ENCODE measurements at places on chromosomes 16 and 17. TPM values are rescaled to one million over a fixed set of nuclear protein-coding genes. Genes with fewer than 3 reads are reported as not detected.
A peak's percentile ranks its signal among the peaks of the same experiment; 100 is the strongest.

DNA sequence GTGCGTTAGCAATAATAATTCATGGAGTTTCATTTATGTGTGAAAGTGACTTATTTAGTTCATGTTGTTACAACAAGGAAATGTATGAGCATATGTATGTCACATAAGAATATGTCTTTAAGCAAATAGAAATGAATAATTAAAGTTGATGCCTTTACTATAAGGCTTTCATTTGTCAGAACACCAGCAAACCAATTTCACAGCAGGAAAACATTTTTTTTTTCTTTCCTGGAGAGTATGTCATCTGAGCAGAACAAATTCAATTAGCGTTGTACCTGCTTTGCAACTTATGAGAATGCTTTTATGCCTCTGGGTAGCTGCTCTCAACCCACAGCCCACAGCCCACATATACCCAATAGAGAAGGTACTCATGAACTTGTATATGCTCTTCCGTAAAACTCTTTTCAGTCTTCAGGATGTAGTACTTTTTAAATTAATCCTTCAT is 26.3 kb upstream of the APOH start:
- peak; percentile 8 for DNase-seq

- DNase-seq: no peak
These were observed 154.0 kb upstream of the ASIC2 start for GRCh38 chr17:33447090-33447489.

- DNase-seq: no peak
These were observed 61.7 kb downstream of the SMPD3 start for GRCh38 chr16:68386628-68387027.

- no peak for DNase-seq
These were observed 2.7 kb downstream of the N4BP1 start for GRCh38 chr16:48607056-48607825.

DNA sequence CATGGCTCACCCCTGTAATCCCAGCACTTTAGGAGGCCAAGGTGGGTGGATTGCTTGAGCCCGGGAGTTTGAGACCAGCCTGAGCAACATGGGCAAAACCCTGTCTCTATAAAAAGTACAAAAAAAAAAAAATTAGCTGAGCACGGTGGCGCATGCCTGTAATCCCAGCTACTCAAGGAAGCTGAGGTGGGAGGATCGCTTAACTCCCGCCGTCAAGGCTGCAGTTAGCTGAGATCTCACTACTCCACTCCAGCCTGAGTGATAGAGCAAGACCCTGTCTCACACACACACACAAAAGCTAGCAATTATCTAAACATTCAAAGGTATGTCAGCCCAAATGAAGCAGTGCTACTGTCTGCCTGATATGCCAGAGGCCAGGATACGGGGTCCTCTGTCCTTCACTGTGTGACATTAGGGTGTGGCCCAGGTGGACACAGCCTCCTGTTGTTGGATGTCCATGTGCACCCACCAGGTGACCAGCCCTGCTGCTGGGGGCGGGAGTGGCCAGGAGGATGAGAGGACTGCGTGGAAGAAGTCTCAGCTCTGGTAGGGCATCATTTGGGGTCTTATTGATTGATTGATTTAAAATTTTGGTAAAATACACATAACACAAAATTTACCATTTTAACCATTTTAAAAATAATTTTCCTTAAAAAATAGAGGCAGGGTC is 3.9 kb downstream of the NLRC3 start:
- no peak for DNase-seq

GRCh38 chr16:81493755-81494433 is 49.3 kb downstream of the CMIP start:
- DNase-seq: no peak

DNA sequence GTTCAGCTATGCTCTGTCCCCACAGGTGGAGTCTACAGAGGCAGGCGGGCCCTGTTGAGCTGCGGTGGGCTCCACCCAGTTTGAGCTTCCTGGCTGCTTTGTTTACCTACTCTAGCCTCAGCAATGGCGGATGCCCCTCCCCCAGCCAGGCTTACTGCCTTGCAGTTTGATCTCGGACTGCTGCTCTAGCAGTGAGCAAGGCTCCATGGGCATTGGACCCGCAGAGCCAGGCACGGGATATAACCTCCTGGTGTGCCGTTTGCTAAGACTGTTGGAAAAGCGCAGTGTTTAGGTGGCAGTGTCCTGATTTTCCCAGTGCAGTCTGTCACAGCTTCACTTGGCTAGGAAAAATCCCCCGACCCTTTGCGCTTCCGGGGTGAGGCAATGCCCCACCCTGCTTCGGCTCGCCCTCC is 89.1 kb downstream of the BCAS3 start:
- DNase-seq: no peak

GRCh38 chr17:65055708-65056638 is 567 bp downstream of the GNA13 start:
- DNase-seq: peak; percentile 47

- DNase-seq: no peak
These were observed 118.0 kb upstream of the CRHR1 start for GRCh38 chr17:45666046-45666600.

- DNase-seq: no peak
These were observed 4.7 kb upstream of the BCAR1 start for GRCh38 chr16:75256059-75256571.

GRCh38 chr16:86824751-86825296 is 246.5 kb downstream of the FOXL1 start:
- DNase-seq: no peak

DNA sequence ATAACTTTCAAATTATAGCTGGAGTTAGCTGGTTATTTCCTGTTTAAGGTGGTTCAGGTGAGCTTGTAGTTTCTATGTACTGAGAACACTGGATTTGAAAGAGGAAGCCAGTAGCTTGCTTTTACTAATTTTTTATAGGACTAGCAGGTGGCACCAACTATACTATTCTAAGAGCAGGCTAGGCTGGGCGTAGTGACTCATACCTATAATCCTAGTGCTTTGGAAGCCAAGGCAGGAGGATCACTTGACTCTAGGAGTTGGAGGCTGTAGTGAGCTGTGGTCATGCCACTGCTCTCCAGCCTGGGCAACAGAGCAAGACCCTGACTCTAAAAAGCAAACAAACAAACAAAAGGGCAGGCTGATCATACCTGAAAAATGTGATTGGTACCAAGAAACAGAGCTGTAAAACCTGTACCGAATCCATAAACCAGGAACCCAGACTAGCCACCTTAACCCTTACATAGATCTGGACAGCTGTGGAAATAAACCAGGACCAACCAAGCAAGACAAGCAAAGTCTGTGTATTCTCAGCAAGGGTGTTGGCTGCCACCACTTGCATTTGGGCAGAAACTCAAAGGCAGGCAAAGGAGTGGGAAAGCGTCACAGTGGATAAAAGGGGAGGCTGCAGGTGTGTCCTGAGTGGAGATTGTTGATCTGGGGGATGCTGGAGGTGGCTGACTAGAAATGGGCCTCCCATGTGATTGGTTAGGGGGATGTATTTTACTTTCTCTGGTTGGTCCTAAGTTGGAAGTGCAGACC is 36.3 kb downstream of the SLC47A1 start:
- DNase-seq: no peak

- no peak for DNase-seq
These were observed 778.6 kb downstream of the KCNJ2 start for GRCh38 chr17:70947636-70948565.

DNA sequence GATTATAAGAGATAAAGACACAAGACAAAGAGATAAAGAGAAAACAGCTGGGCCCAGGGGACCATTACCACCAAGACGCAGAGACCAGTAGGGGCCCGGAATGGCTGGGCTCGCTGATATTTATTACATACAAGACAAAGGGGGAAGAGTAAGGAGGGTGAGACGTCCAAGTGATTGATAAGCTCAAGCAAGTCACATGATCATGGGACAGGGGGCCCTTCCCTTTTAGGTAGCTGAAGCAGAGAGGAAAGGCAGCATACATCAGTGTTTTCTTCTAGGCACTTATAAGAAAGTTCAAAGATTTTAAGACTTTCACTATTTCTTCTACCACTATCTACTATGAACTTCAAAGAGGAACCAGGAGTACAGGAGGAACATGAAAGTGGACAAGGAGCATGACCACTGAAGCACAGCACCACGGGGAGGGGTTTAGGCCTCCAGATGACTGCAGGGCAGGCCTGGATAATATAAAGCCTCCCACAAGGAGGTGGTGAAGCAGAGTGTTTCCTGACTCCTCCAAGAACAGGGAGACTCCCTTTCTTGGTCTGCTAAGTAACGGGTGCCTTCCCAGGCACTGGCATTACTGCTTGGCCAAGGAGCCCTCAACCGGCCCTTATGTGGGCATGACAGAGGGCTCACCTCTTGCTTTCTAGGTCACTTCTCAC is 63.9 kb upstream of the ARL4D start:
- DNase-seq: no peak

- DNase-seq: no peak
These were observed 112.7 kb downstream of the VPS53 start for GRCh38 chr17:601926-602303.

GRCh38 chr16:76294396-76295214 is 17.4 kb downstream of the CNTNAP4 start:
- no peak for DNase-seq

GRCh38 chr16:46691726-46692125 is 2.3 kb downstream of the ORC6 start:
- no peak for DNase-seq

DNA sequence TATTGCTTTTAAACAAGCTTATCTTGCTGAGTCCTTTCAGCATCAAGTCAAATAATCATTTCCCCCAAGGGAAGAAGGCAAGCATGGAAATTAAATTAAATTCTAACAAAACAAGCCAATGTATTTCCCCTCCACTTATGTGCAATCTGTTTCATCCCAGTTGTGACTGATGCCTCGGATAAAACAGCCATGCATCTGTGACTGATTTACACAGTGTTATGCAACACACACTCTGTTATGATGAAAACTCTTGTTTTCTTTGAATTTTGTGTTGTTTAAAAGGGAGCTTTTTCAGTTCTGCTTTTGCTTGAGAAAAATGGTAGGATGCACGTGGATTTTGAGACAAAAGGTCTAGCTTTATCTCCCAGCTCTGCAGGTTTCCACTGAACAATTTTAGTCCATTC is 32.6 kb downstream of the TMEM100 start:
- no peak for DNase-seq

DNA sequence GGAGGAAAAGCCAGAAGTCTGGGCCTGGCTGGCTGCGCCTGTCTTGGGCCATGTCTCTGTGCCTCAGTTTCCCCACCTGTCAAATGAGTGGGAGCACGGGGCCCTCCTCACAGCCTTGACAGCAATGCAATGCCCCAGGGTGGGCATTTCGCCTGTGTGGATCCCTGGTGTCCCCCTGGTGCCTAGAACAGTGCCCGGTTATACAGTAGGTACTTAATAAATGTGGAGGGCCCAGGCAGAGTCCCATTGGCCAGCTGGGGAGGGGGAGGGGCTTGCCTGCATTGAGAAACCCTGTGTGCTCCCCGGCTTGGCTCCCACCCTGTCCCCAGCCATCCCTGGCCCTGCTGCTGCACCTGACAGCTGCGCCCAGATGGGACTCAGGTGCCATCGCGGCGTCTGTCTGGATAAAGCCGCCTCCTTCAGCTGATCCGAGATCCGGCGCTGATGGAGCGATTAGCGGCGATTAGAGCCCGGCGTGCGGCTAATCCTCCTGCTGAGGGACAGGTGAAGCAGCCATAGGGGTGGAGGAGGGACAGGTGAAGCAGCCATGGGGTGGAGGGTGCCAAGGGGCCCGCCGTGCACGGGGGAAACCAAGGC is 12.4 kb downstream of the ZFPM1 start:
- DNase-seq: no peak

DNA sequence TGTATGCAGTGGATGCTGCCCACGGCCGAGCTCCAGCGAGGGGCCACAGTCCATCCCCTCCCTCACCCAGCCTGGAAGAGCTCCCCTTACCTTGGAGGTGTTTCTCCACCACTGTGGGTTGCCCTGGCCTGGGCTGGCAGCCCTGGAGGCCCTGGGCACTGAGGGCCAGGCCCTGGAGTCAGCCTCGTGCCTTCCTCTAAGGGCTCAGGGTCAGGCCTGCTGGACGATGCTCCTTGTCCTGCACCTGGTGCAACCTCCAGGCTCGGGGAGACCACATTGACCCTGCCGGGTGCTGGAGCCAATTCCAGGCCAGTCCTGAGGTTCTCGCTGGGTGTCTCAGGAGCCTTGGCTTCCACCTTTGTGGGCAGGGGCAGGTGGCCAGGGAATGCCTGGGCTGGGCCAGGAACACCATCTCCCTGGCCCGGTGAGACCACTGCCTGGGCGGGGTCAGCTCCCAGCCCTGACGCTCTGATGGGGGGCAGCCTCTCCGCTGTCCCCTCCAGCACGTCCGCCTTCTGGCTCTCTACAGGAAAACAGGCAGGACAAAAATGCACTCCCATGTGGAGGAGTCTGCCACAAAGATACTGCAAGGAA is 10.4 kb downstream of the MYLK3 start:
- DNase-seq: no peak

DNA sequence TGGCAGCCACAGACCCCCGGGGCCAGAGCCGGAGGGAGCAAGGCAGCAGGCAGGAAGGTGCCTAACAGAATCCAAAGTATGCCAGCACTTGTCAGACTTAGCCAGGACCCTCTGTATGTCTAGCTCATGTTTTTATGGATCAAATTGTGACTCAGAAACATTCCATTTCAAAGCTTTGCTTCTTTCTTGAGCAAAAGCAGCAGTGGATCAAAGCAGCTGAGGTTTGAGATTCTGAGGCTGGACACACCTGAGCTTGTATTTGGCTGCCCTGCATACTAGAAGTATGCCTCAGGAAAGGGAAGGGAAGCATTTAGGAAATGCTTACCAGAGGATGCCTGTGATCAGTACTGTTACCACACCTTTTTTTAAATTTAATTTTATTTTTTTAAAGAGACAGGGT is 5.7 kb upstream of the MYO1C start:
- no peak for DNase-seq

DNA sequence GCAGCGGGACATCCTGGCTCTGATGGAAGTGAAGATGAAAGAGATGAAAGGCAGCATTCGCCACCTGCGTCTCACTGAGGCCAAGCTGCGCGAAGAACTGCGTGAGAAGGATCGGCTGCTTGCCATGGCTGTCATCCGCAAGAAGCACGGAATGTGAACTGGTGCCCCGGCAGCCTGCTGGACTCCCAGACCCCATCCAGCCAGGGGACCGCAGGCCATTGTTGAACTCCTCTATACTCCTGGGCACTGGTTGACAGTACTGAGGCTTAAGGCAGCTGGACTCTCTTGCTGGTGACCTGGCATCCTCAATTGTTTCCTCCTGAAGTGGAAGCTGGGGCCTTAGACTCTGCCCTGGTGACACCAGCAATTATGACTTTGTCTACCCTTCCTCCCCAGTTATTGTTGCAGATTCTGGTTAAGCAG is 1.2 kb downstream of the THAP11 start:
- no peak for DNase-seq

The ZG16B gene
- polyA plus RNA-seq: 0.79 TPM

The C1QTNF8 gene
- polyA plus RNA-seq: not detected

The PMFBP1 gene
- polyA plus RNA-seq: not detected

The TBC1D16 gene
- not detected for polyA plus RNA-seq

The MT3 gene
- polyA plus RNA-seq: not detected

The ZNF423 gene
- not detected for polyA plus RNA-seq

The CES1 gene
- polyA plus RNA-seq: 1.4 TPM

The CLCN7 gene
- polyA plus RNA-seq: 18.1 TPM

The ANKRD11 gene
- 3.9 TPM for polyA plus RNA-seq

The SOCS1 gene
- polyA plus RNA-seq: 37.8 TPM

All from CD4-positive, alpha-beta memory T cell (primary cell).